ENCODE measurements at places on chromosomes 3 and 15.

GRCh38 chr15:79122991-79123390 lies 32.4 kb upstream of the RASGRF1 start:
- no peak for DNase-seq

- DNase-seq = no peak
Observed at GRCh38 chr3:113649174-113649845, 47.1 kb downstream of the USF3 start.

GRCh38 chr3:13240928-13241618 lies 167.8 kb upstream of the IQSEC1 start:
- DNase-seq = no peak

DNA sequence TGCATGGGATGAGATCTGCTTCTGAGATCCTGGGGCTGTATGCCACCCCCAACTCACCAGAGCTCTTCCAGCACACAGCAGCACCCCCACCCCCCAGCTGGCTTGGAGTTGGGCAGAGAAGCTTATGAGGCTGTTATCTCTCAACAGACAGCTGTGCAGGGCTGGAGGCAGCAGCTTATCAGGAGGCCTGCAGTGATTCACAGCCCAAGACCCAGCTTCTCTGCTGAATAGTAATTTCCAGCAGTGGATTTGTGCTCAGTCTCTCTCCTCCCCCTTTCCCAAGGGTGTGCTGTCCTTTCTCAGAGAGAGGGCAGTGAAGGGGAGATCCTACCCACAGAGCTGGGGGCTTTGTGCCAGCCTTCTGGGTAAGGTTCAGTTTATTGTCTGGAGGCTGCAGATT lies 2.1 kb downstream of the RPP25 start:
- DNase-seq = no peak

DNA sequence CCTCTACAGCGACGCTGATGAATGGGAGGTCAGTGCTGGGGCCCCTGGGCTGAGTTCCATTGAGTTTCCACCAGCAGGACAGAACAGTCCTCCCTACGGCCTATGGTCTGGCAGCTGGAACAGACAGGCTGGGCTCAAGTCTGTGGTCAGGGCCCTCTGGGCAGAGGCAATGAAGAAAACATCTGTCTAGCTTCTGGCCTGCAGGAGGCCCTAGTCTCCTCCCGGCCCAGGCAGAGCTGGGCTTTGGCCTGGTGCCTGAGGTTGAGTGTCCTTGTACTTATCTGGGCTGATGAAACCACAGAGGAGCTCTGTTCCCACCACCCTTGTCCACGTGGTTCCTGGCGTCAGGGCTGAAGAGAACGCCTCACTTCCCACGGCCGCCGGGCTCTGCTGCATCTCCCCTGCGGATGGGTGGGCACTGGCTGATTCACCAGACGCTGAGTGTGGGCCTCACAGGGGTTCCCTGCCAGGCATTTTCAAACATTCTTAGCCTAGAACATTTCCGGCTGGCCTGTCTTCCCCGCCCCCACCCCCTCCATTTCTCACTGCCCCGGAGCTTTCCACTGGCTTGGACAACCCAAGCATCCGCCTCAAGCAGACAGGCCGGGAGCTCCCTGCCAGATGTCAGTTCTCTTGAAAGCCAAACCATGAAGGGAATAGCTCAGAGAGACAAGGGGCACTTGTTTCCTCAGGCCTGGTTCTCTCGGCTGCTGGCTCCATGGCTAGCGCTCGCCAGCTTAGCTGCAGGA lies 20.3 kb downstream of the PPCDC start:
- no peak for DNase-seq

- DNase-seq = no peak
Observed at GRCh38 chr15:42356851-42357250, 2.5 kb upstream of the CAPN3 start.

DNA sequence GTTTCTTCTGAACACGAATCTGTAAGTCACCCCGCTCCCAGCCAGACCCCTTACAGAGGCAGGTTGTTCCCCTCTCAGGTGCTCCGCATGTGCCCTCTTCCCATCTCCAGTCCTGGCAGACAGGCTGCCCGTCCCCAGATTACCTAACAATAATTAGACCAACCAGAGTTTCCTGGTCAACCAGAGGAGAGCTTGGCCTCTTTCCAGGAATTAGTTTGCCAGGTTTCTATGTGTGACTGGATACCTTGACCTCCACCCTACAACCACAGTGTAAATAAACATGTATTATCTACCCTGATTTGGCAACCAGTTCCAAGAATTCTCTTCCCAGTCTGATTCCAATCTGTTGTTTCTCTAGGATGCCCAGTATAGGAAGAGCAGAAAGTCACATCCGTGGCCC lies 178.0 kb upstream of the UMPS start:
- DNase-seq = no peak

DNA sequence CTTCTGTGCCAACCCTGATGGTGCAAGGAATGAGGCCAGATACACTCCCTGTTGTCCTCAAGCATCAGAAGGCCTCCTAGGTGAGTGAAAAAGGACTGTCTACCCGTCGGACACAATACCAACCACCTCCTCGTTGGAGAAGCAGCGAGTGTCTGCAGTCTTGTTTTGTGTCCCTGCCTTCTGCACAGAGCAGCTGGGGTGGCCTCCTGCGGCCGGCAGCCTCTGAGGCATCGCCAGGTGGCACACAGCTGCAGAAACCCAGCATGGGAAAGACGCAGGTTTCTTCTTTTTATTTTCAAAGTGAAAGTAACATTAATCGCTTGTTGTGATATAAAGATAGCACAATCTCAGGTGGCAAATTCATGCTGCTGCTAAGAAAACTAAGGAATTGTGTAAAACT lies 509.9 kb downstream of the OCA2 start:
- DNase-seq = no peak

- DNase-seq = no peak
Observed at GRCh38 chr15:50815958-50816590, 50.6 kb upstream of the SPPL2A start.

DNA sequence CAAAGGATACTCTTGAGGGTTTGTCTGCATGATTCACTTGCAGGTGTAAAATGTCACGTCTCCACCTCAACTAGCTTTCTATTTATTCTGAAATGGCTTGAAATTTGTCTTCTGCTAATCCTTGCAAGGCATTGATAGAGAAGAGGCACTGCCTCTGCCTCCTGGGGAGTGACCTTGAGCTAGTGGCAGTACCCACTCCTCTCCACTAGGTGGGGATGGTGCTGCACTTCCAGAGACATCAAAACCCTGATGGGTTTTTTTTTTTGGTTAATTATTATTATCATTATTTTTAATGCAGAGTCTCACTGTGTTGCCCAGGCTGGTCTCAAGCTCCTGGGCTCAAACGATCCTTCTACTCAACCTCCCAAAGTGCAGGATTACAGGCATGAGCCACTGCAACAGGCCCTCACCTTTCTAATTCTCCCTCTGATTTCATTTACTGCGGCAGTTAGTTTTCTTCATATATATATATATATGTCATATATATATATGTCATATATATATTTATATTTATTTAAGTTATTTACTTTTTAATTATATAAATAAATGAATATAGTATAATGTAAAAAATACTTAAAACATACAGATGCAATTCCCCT lies 117.6 kb upstream of the EIF1B start:
- no peak for DNase-seq

- no peak for DNase-seq
Observed at GRCh38 chr15:65292938-65293518, 2.8 kb upstream of the RNU5A-1 start.

- DNase-seq = no peak
Observed at GRCh38 chr3:42790714-42791229, 13.5 kb downstream of the HIGD1A start.

DNA sequence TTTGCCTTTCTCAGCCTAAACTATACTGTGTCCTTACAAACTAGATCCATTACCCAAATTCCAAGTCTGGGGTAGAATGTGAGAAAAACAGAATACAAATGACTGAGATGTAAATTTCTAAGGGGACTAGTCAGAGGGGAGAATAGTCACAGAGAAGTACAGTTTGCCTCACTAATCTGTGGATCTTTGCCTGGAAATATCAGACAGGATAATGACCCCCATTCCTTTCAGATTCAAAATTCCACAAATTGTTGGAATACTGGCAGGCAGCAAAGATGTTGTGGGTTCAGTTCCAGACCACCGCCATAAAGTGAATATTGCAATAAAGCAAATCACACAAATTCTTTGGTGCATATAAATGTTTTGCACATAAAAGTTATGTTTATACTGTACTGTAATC lies 762.8 kb upstream of the NR2F2 start:
- no peak for DNase-seq

DNA sequence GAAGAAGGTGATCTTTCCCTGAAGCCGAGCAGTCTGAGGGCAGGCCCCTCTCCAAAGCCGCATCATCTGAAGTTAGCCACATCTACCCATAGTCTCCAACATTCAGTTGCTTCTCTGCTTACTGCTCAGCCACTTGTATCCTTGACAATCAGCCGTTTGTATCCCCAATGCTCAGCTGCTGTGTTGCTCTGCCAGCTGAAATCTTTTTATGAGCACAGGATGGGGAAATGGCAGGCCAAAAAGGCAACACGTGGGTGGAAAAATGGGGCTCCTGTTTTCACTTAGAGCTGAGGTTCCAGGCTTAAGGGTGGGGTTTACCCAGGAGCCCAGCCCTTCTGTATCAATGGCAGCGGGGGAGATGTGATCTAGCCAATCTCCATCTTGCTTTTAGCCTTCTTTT lies 36.3 kb downstream of the METTL6 start:
- DNase-seq = no peak

GRCh38 chr3:188542196-188542595 lies 388.2 kb downstream of the LPP start:
- no peak for DNase-seq

DNA sequence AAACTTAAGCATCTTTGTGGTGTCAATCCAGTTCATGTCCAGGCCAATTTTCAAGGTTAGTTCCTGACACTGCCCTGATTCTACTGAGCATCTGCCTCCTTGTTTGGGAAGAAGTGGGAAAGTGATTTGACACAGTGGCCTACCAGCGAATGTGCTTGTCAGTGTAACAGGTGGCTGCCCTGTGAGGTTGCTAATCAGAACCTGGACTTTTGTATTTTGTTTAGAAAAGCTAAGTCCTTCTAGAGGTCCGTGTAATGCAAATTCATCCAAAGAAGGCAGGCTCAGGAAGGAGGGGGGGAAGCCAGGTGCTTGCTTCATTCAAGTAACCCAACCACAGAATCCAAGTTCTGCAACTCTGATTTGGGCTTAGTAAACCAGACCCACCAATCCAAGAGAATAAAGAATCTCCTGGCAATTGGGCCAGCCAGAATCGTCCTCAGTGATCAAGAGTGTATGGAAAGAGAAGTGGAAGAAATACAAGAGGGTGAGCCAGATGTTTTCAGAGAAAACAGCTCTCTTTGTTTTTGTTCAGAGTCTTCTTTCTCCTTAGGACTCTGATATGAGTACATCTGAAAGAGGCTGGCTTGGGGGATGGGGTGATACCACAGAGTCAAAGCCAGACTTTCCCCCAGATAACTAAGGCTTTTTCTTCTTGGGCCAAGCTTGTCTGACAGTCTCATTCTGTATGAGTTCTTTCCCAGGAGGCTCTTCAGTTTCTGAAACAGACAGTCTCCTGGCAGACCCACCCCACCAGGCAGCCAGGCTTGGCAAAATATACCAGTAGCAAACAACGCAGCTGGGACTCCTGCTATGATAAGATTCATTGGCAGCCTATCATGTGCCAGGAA lies 508.9 kb upstream of the TBL1XR1 start:
- DNase-seq = no peak

- no peak for DNase-seq
Observed at GRCh38 chr3:150314248-150315004, 93.7 kb upstream of the TSC22D2 start.

DNA sequence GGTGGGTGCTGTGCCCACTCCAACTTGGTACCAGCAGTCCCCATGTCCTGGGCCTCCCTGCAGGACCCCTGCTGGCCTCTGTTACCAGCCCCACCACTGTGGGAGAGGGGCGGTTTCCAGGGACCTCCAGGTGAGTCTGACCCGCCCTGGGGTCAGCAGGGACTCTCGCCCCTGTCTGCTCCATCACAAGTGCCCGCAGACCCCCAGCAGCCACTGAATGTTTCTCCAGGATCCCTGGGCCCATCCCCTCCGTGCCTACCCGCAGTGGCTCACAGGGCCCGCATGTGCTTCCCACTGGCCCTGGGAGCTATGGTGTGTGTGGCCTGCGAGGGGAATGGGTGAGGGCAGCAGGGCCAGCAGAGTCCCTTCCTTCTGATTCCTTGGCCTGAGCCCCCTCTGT lies 9.9 kb upstream of the RHO start:
- DNase-seq = no peak

DNA sequence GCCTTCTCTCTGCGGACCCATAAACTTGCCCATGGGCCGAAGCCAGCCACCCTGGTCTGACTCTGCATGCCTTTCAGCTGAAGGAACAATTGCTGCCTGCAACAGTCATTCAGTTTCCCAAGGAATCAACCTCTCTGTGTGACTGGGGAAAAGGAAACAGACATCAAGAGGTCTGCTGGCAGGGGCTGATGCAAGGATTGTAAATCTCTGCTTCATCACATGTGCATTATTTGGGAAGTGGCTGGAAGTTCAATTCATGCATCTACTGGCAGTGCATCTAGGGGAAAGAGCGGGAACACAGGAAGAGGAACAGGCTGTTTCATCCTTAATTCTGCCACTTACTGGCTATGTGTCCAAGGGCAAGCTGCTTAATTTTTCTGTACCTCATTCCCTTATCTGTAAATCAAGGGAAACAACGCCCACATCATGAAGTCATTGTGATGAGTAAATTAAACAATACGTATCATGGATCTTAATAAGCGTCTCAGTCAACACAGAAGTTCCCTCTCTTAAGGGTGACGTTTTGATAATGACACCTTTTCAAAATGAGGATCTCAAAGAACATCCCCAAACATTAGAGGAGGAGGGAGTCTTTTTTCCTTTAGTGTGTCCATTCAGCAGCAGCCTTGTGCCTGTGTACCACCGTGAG lies 17.4 kb upstream of the ADPGK start:
- DNase-seq = no peak

- DNase-seq = no peak
Observed at GRCh38 chr15:63638839-63639238, 41.7 kb downstream of the FBXL22 start.

GRCh38 chr3:78041486-78041885 lies 1001.6 kb downstream of the ROBO2 start:
- DNase-seq = no peak

DNA sequence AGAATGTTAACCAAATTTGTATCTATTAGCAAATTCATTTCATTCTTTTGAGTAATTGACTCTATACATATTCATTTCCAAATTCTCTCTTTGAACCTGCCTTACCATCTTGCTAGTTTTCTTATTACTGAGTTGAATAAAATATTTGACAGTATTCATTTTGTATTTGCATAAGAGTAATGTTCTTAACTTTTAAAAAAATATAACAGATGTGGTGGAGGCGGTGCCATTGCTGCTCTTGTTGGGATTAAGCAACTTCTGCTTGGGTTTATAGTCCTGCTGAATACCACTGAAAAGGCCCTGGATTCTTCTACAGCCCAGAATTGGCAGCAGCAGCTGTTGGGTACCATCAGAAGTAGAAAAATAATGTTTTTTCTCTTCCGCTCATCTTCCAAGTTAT lies 148.9 kb upstream of the PEX5L start:
- no peak for DNase-seq

DNA sequence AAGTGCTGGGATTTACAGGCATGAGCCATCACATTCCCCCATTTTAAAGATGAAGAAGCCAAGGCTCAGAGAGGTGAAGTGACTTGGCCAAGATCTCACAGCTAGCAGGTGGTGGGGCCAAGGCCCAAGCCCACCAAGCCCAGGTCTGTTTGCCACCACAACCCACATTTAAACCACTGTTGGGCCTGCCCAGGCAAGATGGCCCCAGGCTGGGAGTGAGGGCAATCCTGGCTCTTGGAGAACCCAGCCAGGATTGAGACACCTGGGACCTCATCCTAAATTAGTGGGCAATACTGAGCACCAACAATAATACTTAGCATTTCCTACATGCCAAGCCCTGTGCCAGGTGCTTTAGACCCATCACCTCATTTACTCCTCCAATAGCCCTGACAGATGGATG lies 6.9 kb downstream of the IGDCC3 start:
- DNase-seq = no peak

Measured in NCI-H1436 treated with DMSO at 0.1 percent for 48 hours (cell line).